ENCODE measurements at places on chromosomes 5 and 9. TPM values are rescaled to one million over a fixed set of nuclear protein-coding genes. Genes with fewer than 3 reads are reported as not detected.

FUBP3 gene
- total RNA-seq, result 51.1 TPM

TMC1 gene
- not detected for total RNA-seq

AGGF1 gene
- total RNA-seq, result 32.9 TPM

GRCh38 chr5:180353048-180353979, at the start of gene GFPT2:
GFPT2 (minus strand) TSS chr5:180353336; CDS start chr5:180353217, 119 bp downstream.
- DNase-seq, result peak; percentile 91

DNA sequence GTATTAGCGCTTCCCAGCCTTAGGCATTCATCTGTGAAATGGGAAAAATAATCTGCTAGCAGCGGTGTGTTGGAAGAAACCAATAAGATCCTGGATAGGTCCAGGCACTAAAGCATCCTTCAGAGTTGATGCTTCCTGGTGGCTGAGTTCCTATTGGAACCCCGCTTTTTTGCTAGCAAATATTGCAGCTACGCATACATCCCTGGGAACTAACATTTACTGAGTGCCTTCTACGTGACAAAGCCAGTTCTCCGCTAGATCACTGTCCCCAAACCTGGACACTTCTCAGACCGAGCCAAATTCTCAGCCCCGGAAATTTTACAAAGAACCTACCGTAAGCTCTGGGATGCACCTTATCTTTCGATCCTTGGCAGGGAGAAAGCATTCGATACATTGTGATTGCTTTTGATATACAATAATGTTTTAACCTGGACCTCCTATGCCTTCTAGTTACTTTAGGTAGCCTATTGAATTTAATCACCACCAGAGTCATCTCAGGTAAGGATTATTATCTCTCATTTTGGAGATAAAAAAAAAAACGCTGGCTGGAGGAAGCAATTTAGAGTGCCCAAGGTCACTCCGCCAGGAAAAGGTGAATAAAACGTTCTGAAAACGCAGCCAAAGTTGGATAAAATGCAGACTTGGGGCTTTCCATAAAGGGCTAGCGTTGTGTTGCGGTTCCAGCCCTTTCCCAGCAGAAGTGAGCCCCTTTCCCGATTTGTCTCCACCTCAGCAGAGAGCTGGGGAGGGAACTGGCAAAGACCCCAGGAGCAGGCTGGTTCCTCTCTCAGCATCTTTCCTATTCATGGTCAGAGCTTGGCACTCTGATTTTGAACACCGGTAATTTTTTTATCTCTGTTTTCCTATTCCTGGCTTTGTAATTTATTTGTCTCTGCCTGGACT, 2.6 kb upstream of the MSX2 start:
- no peak for DNase-seq

DNA sequence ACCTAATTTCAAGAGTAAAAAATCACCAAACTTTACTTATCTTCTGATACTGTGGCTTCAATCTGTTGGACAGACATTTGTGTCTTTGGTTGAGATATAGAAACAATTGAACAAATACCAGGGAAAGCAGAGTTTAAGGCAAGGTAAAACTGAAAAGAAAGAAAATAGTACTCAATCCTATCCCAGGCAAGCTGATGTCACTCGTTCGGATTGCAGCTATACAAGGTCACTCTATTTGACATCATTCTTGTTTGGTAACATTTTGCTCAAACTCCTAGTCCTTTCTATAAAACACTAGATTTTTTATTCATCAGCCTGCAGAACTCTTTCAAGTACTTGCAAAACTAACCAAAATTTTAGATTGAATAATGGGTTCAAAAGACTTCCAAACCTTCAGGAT, 91.9 kb upstream of the ANKRD55 start:
- no peak for DNase-seq

DNA sequence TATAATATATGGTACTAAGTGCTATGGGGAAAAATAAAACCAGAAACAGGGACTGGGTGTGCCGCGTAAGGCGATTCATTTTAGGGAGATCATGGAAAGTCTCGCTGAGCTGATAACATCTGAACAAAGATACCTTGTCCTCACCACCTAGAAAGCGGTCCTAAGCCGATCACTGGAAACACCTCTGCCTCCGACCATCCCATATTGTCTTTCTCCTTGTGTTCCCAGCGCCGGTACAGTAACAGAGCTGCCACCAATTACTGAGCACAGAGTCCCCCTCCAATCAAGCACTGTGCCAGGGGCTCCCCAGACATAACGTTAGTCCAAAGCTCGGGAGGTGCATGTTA, 704 bp downstream of the CCDC112 start:
- DNase-seq, result no peak

DNA sequence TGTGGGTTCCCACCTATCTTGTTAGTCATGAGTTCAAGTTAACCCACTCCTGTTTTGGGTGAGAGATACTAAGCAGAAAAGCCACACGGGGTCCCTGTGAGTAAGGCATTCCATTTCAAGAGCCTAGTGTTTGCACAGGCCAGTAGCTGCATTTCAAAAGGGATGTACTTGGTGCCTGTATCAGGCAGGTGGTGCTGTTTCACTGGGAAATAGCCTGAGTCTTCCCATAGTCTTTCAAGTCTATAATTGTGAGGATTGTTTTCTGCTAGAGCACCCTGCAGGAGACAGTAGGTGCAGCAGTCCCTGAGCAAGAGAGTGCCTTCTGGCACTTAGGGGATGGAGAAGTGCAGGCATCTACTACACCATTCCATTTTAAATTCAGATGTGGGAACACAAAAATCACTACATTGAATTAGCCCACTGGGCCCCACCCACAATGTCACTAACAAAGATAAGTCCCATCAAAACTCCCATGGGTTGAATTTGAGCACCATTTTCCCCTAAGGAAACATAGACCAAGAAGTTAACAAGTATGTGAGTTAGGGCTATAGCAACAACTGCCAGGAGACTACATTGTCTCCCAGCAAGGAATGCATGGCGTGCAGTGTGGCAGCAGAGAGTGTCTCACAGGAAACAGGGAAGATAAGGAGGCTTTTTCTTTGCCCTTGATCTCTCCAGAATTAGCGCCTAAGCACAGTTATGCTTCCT, 263.2 kb downstream of the COX7C start:
- peak; percentile 81 for DNase-seq

DNA sequence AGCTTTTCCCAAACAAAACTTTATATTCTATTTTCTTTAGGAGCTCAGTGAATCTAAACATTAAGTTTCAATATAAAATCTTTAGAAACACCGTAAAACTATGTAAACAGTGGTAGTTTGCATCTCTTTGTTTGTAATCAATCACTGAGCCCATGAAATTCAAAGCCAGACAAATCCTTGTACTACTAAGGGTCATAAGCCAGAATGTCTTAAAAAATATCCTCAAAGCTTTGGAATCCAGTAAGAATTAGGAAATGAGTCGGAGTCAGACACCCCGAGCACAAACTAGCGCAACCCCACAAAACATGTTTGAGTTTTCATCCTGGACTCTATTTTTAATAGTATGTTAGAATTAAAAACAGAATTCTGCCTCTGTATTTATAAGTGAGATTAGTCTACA, 153.8 kb downstream of the HSPA4 start:
- no peak for DNase-seq
